ENCODE measurements at places on chromosomes 13 and 19. TPM values are rescaled to one million over a fixed set of nuclear protein-coding genes. Genes with fewer than 3 reads are reported as not detected.

GRCh38 chr19:48415395-48415794, 21.9 kb downstream of the GRIN2D start:
- DNase-seq = peak; percentile 65

GRCh38 chr19:35533822-35534392, 651 bp downstream of the GAPDHS start:
- DNase-seq = peak; percentile 50

DNA sequence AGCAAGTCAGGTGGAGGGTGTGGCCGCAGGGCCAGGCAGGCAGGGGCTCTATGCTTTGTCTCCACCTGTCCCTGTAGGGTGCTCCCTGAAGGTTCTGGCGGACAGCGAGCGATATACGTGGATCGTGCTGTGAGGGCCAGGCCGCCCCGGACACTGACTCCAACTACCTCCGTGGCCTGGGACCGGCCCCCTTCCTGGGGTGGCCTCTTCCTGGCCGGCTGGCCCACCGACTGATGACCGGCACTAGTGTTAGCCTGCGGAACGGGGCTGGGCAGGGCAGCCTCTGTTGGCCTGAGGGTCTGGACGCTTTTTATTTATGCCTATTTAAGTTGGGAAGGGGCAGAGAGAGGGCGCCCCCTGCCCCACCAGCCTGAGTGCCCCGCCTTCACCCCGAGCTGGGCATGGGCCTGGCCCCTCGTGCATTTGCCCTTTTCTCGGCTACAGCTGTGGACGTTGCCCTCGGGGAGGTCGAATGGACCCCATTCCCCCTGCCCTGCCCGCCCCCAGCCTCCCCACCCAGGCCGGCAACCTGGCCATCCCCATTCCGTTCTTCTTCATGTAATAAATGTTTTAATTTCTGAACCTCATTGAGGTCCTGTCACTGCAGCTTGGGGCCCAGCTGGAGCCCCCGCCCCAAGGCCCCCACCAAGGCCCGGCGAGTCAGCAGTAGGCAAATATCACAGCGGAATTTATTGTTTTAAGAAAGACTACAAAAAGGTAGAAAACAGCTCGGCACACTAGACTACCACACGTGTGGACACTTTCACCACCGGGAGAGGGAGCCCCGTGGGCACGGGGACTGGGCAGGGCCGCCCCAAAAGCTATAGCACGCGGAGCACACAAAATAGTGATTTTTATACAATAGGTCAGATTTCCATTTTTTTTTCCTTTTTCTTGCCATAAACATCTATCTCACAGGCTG, 8.8 kb downstream of the DCAF15 start:
- no peak for DNase-seq

GRCh38 chr19:49474542-49474924, 518 bp downstream of the FLT3LG start:
- DNase-seq = no peak

GRCh38 chr13:106570299-106570852, 2.4 kb upstream of the ARGLU1 start:
- DNase-seq = peak; percentile 69

- DNase-seq = no peak
Measured at GRCh38 chr19:43465468-43466120, at the start of gene LYPD3. LYPD3 (minus strand) TSS chr19:43465608; CDS start chr19:43465571, 37 bp downstream.

GRCh38 chr19:4567584-4568071, 8.1 kb upstream of the SEMA6B start:
- DNase-seq = peak; percentile 90

DNA sequence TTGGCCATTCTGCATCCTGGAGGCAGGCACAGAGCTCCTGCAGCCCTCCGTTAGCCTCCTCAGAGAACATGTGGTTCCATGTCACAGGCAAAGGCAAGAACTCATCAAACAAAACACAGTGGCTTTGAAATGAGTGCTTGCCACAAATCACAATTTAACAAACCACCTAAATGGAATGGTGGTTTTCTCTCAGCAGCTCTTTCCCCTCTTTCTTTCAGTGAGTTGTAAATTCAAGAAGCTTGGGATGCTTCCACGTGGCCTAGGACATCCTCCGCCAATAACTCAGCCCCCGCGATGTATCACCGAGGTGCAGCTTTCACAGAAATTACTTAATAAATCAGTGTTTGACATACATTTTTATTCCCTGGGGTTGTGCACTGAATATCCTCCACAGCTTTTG, 65.4 kb upstream of the RFC3 start:
- DNase-seq = no peak

DNA sequence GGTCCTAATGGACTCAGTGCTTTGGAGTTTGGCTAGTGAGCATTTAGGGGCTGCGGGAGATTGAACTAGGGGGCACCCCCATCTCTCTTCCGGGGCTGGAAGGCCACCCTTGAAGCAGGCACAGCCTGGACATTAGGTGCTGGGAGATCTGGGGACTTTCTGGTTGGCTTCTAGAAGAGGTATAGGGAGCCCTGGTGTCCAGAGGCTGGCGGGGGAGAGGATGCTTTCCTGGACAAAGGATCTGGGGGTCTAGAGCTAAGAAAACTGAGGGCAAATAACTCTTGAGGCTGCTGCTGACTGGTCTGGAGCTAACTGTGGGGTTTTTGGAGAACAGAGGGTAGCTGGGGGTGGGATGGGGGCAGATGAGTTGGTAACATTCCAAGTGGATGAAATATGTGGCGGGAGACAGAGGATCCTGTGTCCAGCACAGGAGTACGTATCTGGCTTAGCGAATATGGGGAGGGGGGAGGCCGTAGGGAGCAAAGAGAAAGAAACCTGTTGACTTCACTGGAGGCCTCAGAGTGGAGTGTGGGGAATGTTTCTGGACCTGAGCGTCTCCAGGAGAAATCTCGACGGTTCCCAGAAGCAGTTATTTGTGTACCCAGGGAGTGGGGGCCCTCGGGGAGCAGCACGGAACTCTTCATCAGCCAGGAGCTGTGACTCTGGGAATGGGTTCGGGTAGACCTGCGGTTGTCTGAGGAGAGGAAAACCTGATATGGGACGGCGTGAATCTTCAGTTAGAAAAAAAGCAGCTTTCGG, 1.4 kb downstream of the HNRNPUL1 start:
- DNase-seq = peak; percentile 9

GRCh38 chr13:52847682-52848432, 583 bp downstream of the PCDH8 start:
- peak; percentile 9 for DNase-seq

- no peak for DNase-seq
Measured at GRCh38 chr19:13613447-13613846, 107.2 kb upstream of the CACNA1A start.

- no peak for DNase-seq
Measured at GRCh38 chr13:75347925-75348324, 134.0 kb downstream of the TBC1D4 start.

DNA sequence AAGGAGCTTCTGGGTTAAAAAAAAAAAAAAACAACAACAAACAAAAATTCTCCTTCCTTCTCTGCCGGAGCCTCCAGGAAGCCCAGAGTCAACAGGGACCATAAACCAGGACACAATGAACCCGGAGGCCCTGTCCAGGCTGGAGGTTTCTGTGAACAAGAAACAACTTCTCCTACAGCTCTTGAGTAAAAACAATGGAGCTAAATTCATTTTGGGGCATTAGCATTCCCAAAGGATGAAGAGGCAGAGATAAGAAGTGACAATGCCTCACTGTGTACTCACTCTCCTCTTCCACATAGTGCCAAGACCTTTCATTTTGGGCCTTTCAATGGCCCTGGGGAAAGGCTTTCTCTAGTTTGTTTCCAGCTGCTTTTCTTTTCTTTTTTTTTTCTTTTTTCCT, 9.0 kb downstream of the RHPN2 start:
- no peak for DNase-seq

DNA sequence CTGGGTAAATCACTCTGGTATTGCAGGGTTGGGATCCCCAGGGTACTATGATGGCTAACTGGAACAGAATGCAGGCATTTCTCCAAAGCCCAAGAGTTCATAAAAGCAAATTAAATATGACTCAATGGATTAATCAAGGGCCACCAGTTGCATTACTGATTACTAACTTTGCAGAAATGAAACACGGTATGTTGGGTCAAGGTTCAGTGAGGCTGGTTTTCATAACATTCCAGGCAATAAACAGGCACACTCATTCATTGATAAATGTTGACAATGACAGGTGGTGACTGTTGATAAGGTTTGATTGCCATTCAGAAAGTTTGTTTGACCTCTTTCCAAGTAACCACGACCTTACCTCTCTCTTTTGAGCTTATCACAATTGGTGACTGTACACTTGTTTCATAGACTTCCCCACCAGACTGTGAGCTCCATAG, 506 bp upstream of the AP1M1 start:
- DNase-seq = no peak

DNA sequence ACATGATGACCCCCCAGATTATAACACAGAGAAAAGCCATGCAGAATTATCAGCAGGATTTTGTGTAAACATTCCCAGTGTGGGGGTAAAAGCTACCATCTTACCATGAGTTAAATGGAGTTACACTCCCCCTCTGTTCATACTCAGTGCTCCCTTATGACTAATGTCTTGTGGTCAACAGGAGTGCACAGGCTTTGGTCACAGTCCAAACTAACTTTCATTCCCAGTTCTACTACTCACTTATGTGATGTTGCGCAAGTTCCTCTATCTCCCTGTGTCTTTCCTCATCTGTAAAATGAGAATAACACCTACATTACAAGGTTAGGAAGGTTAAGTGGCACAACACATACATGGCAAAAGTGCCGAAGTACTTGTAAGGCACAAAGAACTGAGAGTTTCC, 277.9 kb downstream of the RBM26 start:
- DNase-seq = no peak

GRCh38 chr19:19816679-19817078, 4.9 kb downstream of the ZNF506 start:
- DNase-seq = no peak

DNA sequence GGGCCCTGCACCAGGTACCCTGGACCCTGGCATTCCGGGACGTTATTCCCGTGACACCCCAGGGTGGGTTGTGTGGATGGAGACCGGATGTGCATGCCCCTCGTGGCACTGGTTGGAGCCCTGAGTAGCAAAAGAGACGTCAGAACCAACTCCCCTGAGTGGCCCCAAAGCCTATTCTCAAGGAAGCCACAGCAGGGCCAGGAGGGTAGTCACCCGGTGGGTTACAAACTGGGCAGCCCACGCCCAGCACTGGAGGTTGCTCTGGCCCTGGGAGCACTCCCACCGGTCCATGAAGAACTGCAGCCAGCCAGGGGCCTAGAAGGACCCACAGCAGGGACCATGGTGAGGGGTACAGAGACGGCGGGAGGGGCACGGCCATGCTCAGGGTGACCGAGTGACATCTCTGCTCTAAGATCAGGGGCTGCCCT, 7.5 kb downstream of the KLF16 start:
- DNase-seq = no peak

ZNF626 gene
- 19.1 TPM for total RNA-seq

ATXN8OS gene
- total RNA-seq = not detected

KLF5 gene
- 2.4 TPM for total RNA-seq

ZNF530 gene
- 7.2 TPM for total RNA-seq

TEAD2 gene
- 167 TPM for total RNA-seq

HPN gene
- 1.3 TPM for total RNA-seq

NOTCH3 gene
- 96.8 TPM for total RNA-seq

ELSPBP1 gene
- total RNA-seq = not detected

METTL21C gene
- total RNA-seq = not detected

USHBP1 gene
- 54.2 TPM for total RNA-seq

NDUFA3 gene
- total RNA-seq = 126 TPM

NDFIP2 gene
- total RNA-seq = 30.4 TPM

All from endothelial cell (in vitro differentiated cells).